Caco-2 (cell line): ENCODE measurements at places on chromosomes 5 and 9. TPM values are rescaled to one million over a fixed set of nuclear protein-coding genes. Genes with fewer than 3 reads are reported as not detected.

DNA sequence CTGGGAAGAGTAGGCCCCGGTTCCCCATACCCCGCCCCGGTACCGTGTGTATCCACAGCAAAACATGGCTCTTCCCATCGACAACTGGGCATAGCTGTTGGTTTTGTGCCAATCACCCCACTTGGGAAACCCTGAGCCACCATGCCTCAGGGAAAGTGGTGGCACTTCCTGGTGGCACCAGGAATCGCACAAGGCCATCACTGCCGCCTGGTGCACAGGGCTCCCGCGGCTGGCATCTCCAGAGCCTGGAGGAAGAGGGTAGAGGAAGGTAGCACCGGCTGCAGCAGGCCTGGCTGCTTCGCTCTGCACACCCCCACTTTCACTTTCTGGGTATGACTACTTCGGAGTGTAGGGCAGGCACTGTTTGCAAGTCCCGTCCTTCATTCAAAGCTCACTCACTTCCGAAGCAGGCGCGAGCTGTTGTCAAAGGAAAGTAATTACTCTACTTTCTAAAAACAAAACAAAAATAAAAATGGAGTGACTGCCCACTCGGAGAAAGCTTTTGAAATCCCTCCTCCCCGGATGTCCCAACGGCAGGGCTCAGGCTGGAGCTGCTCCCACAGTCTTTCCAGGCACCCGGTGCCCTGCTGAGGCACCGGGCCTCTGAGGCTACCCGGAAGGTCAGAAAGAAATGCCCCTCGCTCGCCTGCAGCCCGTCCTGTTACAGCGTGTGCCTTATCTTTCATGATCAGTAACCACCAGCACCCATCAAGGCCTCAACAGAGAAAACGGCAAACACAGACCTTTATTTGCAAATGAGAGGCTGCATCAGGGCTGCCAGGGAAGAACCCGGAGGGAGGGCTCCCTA, 2.0 kb downstream of the BRD3 start:
- peak overlapping the region; percentile 48 for H3K27ac ChIP-seq
- H3K27me3 ChIP-seq = no peaks in the 10 kb centered on the region
- no peak for DNase-seq
- peaks cover 12% of the 10 kb centered on the region for H3K4me1 ChIP-seq
- no peaks in the 10 kb centered on the region for H3K36me3 ChIP-seq

DNA sequence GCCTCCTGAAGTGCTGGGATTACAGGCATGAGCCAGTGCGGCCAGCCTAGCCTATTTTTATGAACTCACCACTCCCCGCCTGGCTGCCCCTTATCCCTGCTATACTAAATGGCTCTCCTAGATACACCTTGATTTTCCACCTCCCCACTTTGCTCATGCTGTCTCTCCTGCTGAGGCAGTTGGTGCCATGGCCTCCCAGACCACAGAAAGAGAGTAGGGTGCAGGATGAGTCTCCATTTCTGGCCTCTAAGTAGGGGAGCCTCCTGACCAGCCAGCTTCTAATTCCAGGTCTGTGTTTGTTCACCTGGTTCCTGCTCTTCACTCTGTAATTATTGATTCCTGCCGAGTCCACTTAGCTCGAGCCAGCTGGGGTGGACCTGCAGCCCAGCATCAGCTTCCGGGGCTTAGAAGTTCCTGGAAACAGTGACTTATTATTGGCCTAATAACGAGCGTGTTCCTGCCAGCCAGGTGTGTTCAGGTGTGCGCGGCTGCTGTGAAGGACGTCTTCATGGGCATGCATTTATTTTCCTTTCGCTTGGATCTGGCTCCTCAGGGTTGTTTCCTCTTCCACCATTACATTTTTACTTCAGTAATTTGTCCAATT, 34.0 kb downstream of the ZNF618 start:
- H3K4me1 ChIP-seq = no peaks in the 10 kb centered on the region
- no peak for DNase-seq

- no peaks in the 10 kb centered on the region for H3K36me3 ChIP-seq
- peaks cover 37% of the 10 kb centered on the region for H3K4me1 ChIP-seq
- peak overlapping the region; percentile 39 for H3K27ac ChIP-seq
- peak; percentile 24 for DNase-seq
- H3K27me3 ChIP-seq = no peaks in the 10 kb centered on the region
Observed at GRCh38 chr9:131693651-131694597, 46.0 kb downstream of the RAPGEF1 start.

GRCh38 chr5:124463851-124464250, 282.6 kb downstream of the ZNF608 start:
- DNase-seq = no peak
- no peak overlapping the region for H3K4me3 ChIP-seq
- H3K27ac ChIP-seq = no peak overlapping the region
- no peaks in the 10 kb centered on the region for H3K4me1 ChIP-seq

DNA sequence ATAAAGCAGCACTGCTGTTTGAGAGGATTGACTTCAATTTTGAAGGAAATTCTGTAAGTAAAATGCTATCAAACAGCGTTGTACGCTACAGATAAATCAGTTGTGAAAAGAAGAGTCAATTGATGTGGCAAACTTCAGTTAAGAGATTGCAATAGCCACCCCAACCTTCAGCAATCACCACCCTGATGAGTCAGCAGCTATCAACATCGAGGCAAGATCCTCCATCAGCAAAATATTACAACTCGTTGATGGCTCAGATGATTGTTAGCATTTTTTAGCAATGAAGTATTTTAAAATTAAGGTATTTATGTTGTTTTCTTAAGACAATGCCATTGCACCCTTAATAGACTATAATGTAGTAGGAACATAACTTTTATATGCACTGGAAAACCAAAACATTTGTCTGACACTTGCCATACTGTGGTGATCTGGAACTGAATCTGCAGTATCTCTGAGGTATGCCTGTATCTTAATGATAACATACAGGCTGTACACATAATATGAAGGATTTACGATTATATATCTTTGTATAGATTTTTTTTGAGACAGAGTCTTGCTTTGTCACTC, 47.5 kb downstream of the VPS13A start:
- H3K27ac ChIP-seq = no peak overlapping the region
- H3K4me3 ChIP-seq = no peak overlapping the region
- no peak for DNase-seq

- no peak overlapping the region for H3K4me3 ChIP-seq
- no peaks in the 10 kb centered on the region; the same call in 1 of the 2 replicates for H3K27me3 ChIP-seq
- H3K4me1 ChIP-seq = no peaks in the 10 kb centered on the region
- no peaks in the 10 kb centered on the region for H3K36me3 ChIP-seq
Observed at GRCh38 chr5:61669531-61669930, 337.5 kb downstream of the ZSWIM6 start.

DNA sequence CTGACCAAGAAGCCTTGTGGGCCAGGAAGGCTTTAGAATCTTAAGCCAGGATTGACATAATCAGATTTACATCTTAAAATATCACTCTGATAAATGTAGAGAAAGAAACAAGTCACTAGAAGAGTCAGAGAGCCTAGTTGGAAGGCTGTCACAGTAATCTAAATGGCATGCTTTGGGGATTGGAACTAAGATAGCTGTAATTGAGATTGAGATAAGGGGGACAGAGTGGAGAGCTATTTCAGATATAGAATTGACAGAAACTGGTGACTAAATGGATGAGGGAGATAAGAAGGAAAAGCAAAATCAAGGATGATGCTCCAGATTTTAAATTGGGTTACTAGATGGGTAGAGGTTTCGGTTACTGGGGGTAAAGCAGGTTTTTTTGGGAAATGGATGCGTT, 100.5 kb downstream of the XRCC4 start:
- DNase-seq = no peak
- no peak overlapping the region for H3K27ac ChIP-seq
- H3K36me3 ChIP-seq = no peaks in the 10 kb centered on the region
- H3K4me3 ChIP-seq = no peak overlapping the region
- no peaks in the 10 kb centered on the region; the same call in 1 of the 2 replicates for H3K4me1 ChIP-seq

CDH18 gene
- total RNA-seq = 0.32 and 0.86 TPM in 2 replicates

BRD9 gene
- total RNA-seq = 76.2 and 77.5 TPM in 2 replicates

PCDHA6 gene
- total RNA-seq = 0.09 TPM in 1 of 2 replicates, not detected in the other

FOXD4 gene
- total RNA-seq = 0.56 and 0.93 TPM in 2 replicates

FRMD3 gene
- total RNA-seq = 0.12 TPM in 1 of 2 replicates, not detected in the other

TRMO gene
- total RNA-seq = 10.0 and 15.2 TPM in 2 replicates

TMEM250 gene
- total RNA-seq = 35.6 and 38.2 TPM in 2 replicates
